Retina (tissue), 1 donor: ENCODE measurements at places on chromosomes 2 and 18.
A peak's percentile ranks its signal among the peaks of the same experiment; 100 is the strongest.

GRCh38 chr2:231900972-231901371 lies 25.2 kb downstream of the NPPC start:
- DNase-seq = no peak

GRCh38 chr18:47254341-47254939 lies 3.0 kb upstream of the SKOR2 start:
- peak; percentile 75 for DNase-seq

- no peak for DNase-seq
Measured at GRCh38 chr2:33482518-33482917, 6.1 kb downstream of the RASGRP3 start.

GRCh38 chr2:189095101-189095500 lies 84.5 kb downstream of the COL5A2 start:
- DNase-seq = no peak

GRCh38 chr2:223815884-223816570 lies 21.4 kb downstream of the AP1S3 start:
- DNase-seq = peak; percentile 24

- DNase-seq = no peak
Measured at GRCh38 chr2:101440127-101440738, 34.7 kb downstream of the RFX8 start.

DNA sequence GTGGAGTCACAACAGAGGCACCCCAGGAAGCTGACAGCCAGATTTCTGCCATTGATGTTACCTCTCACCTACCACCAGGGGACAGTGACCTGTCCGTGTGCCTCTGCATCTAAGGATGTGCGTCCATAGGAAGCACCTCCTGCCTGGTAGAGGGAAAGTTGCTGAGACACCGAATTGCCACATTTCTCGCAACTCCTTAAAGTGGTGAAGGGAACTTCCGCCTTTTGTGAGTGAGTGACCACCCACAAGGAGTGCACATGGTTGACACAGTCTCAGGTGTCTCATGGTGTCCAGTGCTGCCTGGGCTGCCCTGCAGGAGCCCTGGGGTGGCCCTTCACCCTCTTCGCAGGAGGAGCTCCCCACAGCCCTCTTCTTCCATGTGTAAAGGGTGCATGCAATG lies 201.8 kb downstream of the GBX2 start:
- DNase-seq = no peak
